ENCODE measurements at places on chromosomes 11 and 22. TPM values are rescaled to one million over a fixed set of nuclear protein-coding genes. Genes with fewer than 3 reads are reported as not detected.

DNA sequence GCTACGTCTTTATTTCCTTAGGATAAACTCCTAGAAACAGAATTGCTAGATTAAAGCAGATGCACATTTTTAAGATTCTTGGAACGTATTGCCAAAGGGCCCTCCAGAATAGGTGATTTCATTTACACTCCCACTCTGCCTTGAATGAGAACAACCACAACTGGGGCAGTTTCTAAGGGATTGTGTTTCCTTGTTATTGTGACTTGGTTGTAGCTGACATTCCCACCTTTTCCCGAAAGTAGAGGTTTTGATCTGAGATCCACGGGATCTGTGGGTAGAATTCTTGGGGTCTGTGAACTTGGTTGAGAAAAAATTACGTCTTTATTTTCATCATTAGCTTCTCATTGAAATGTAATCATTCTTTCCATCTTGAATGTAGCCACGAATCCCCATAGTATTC lies 21.5 kb downstream of the LRRC32 start:
- DNase-seq: no peak

- no peak for DNase-seq
Observed at GRCh38 chr11:73270855-73271477, 1.2 kb upstream of the P2RY6 start.

The MMP27 gene
- not detected for total RNA-seq

The DDTL gene
- total RNA-seq: 3.4 TPM

Data from HCT116 (cell line).